ENCODE measurements at places on chromosomes 7 and 10.

DNA sequence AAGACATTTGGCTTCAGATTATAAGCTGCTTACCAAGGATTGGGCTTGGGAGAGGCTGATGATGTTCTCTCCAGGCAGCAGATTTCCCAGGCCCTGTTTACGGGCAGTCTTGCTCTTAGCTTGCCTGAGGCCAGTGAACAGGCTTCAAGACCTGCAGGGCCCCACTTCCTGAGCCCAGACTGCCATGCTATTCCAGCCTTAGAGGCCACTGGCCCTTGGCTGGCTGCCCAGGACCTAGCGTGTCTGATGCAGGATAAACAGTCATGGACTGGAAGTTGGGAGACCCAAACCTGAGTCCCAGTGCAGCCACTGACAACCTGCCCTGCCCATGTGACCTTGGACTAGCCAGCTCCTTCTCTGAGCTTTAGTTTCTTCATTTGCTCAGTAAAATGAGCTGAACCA, 2.9 kb downstream of the PRXL2A start:
- no peak for DNase-seq

DNA sequence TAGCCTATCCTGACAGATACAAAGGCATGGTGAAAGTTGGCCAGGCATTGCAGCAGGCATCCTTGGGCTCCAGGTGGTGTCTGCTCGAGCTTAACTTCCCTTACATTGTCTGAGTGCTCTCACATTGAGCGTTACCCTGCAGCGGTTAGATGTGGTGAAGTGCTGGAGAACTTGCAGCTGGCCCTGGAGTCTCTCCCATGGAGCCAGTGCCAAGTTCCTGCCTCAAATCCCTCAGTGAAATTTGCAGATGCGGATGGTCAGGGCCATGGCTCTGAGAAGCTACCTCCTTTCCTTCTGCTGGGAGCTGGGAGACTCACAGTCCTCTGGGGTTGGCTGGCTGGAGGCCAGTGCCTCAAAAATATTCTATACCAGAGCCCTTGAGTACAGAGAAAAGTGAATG, 3.3 kb upstream of the ZNF746 start:
- DNase-seq = no peak

DNA sequence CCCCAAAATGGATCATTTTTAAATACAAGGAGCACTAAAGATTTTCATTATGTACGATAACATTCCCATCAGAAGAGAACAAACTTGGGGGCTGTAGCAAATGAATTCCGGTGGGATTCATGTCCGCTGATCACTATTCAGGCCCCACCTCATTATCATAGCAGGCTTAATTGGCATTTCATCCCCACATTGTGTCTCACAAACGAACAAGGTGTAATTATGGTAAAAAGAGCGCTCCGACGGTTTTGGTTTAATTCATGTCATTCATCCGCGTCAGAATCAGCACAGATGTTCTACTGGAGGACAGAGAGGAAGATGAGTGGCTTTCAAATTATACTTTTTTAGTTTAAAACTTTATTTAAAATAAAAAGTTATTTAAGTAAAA, 124.7 kb downstream of the MAD1L1 start:
- no peak for DNase-seq

DNA sequence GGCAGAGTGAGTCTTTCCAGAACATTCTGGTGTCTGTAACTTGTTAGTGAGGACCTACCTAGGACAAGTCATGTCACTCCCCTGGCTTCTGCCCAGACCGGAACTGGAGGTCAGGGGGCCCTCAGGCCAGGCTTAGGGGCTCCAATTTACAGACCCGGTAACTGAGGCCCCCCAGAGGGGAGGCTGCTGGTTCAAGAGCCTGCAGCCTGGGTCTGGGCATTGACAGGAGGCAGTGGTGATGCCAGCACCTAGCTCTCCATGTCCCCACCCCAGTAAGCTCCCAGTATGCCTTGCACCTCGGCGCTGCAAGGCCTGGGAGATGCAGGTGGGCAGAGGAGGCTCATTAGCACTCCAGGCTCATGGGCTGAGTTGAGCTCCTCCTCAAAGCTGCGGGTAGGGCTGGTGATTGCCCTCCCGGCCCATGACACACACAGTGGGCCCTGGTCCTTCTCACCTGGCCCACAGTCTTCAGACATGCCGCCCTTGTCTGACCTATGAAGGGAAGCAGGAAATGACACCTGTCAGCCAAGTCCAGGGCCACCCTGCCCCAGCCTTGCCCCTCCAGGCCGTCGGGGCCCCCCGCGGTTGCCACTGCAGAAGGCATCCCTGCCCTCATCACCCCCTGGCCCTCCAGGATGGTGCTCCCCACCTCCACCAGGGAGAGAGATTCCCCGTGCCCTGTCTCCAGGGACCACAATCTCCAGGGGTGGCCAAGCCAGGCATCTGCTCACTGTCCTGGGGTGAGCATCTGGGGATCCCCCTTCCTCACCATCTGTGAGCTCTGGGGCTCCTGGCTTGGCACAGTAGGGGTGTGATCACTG, 88.3 kb upstream of the TMEM248 start:
- no peak for DNase-seq

- DNase-seq = no peak
Measured at GRCh38 chr7:140903741-140904480, 20.8 kb downstream of the BRAF start.

- no peak for DNase-seq
Measured at GRCh38 chr10:119302172-119302571, 94.8 kb downstream of the GRK5 start.

- no peak for DNase-seq
Measured at GRCh38 chr10:69276503-69276902, 1.8 kb upstream of the HK1 start.

DNA sequence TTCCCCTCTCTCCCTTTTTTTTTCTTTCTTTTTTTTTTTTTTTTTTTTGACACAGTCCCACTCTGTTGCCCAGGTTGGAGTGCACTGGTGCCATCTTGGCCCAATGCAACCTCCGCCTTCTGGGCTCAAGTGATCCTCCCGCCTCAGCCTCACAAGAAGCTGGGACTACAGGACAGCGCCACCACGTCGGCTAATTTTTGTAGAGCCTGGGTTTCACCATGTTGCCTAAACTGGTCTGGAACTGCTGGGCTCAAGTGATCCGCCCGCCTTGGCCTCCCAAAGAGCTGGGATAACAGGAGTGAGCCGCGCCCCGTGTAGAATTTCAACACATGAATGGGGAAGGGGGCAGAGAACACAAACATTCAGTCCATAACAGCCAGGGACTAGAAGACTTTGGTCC, 2.6 kb upstream of the SP4 start:
- DNase-seq = no peak

DNA sequence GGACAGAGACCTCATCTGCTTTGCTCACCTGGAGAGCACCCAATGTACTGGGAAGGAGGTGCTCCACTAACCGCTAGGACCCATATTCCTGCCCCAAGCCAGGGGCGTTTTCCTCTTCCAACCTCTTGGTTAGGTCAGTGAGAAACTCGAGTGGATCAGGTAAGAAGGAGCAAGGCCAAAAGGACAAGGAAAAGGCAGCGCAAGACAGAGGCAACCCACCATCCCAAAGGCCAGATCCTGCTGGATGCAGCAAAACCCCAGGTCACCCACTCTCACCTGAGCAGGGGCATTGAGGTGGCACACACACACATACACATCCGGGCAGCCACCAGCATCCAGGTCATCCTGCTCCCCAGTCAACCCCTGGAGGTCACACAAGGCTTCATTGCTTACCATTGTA, 105.1 kb downstream of the GRID1 start:
- DNase-seq = no peak

GRCh38 chr7:36871863-36872262, 147.6 kb upstream of the AOAH start:
- DNase-seq = no peak

GRCh38 chr7:27148031-27148755, 619 bp upstream of the HOXA6 start:
- no peak for DNase-seq

GRCh38 chr10:64134676-64135075, 613.5 kb downstream of the REEP3 start:
- no peak for DNase-seq

GRCh38 chr10:132182591-132182990, 4.2 kb upstream of the DPYSL4 start:
- DNase-seq = no peak

GRCh38 chr10:64571056-64571455, 1049.9 kb downstream of the REEP3 start:
- no peak for DNase-seq

- DNase-seq = no peak
Measured at GRCh38 chr10:59626523-59626869, 83.2 kb downstream of the SLC16A9 start.

GRCh38 chr10:114432566-114433093, 28.3 kb upstream of the AFAP1L2 start:
- no peak for DNase-seq

- DNase-seq = no peak
Measured at GRCh38 chr10:67506083-67506756, 189.8 kb downstream of the CTNNA3 start.

DNA sequence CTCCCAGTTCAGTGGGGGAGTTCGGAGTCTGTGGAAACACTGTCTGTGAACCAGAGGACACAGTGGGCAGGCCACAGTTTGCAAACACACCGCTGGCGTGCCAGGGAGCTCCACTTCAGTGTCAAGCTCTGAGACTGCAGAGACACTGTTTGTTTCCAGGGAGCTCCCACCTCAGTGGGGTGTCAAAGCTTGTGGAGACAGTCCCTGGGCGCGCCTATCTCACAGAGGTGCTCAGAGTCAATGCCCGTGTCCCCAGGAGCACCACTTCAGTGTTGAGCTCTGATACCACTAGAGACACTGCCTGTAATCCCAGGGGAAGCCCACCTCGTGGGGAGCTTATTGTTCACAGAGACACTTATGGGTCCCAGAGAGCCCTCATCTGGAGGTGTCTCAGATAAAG, 4.3 kb downstream of the MYO1G start:
- DNase-seq = no peak

- no peak for DNase-seq
Measured at GRCh38 chr7:74708569-74709275, 51.2 kb downstream of the GTF2I start.

DNA sequence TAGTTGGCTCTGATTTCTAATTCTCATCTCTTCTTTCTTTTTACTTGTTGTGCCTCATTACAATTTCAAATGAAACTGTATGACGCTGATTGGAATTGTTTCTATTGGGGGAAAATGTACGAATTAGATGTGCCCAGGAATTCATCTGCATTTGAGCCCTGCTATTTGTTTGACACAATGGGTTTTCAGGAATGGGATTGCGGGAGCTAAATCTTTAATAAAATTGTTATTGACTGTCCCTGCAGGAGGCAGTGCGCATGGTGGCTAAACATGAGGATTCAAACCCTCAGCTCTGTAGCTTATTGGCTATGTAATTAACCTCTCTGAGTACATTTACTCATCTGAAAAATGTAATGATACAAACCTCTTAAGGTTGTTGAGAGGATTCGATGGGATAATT, 181.6 kb downstream of the NXPH1 start:
- no peak for DNase-seq

DNA sequence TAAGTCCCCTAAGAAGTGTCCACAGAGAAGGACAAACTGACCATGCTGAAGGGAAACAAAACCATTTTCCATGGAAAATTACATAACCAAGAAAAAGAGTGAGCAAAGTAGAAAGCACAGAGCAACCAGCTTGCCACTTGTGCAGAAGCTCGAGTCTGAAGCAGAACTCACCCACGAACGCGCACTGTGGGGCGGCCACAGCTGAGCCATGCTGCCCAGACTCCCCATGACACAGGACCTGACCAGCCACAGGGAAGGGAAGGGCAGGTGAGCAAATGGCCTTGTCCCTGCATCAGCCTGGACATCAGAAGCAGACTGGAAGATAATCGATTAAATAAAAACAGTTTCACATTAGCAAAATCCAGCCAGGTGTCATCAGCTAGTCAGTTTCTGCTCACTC, 95.7 kb downstream of the TCERG1L start:
- DNase-seq = no peak

GRCh38 chr10:63964406-63964805, 443.2 kb downstream of the REEP3 start:
- no peak for DNase-seq

DNA sequence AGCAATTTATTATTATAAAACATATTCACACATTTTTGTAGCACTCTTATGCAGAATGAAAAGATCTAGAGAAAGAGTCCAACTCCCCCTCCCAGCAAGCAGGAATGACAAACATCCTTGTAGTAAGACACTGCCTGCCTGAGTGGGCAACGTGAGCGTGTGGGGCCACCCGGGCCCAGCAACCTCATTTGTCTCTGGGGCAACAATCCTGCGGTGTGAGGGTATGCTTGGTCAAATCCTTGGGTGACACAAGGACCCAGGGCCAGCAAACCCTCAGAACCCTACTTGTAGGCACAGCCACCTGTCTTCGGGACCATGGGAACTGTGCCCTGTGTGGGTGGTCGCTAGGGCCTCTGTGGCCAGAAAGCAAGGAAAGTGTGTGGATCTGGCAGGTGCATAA, 10.7 kb downstream of the RHEB start:
- DNase-seq = no peak

DNA sequence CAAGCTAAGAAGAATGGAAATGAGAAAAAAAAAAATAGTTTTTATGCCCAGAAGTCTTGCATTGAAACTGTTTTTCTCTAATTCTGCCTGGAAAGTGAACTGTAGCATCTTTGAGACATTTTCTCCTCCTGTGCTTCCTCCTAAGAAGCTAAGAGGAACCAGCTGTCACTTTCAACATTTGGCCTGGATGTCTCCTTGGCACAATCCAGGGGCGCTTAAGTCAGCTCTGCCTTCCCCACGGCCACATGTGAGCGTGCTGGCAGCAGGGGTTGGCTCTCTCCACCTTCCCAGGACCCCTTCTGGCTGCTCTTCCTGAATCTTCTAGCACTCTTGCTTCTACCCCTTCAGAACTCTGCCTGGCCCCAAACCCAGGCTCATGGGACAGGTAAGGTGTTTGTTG, 289.6 kb upstream of the ADARB2 start:
- no peak for DNase-seq

DNA sequence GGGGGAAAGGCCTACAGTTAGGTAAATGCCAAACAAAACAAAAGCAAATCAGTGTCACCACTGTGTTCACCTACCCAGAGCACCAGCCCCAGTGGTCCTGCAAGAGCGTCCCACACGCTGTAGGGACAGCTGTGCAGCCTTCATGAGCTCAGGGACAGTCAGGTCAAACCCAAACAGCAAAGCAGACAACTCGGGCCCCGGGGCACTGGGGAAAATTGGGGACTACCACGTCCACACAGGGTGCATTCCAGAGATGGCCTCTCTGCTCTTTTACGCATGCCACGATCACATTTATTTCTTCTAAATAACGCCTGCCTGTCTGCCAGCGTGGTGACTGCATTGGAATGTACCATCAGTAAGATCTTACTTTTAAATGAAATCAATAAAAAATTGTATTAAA, 21.7 kb downstream of the EBF3 start:
- DNase-seq = no peak

DNA sequence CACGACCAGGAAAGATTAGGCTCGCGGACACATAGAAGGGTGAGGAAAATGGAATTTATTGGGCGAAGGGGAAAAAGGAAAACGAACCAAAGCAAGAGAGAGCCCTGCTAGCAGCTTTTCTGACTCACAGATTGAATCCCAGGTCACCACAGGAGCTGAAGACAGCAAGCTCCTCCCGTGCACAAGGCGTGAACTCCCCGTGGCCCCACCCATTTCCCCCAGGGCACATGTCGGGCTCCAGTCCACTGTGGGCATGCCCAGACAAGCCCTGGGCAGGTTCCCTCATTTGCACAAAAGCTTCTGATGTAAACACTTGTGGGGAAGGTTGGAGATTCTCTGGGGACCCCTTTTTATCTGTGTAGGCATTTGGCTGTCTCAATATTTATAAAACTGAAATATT, 582.4 kb downstream of the SUGCT start:
- no peak for DNase-seq
